ENCODE measurements at places on chromosomes 7 and 10.

DNA sequence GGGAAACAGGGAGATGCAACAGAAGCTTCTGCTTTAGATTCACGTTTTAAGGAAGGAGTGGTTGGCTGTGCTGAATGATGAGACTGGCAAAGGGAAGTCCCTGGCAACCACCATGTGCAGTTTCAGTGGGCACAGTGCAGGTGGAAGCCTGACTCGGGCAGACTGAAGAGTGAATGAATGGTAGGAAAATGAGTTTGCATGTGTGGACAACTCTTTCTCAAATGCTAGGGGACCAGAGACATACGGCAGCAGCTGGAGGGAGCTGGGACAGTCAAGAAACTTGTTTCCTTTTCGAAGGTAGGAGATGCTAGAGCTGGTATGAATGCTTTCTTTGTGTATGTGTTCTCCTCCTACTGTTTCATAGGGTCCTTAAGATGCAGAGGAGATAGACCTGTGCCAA, 29.0 kb downstream of the PODXL start:
- no peak for DNase-seq

GRCh38 chr10:59037018-59037389, 139.4 kb upstream of the PHYHIPL start:
- no peak for DNase-seq

GRCh38 chr7:29881724-29882123, 75.4 kb downstream of the WIPF3 start:
- no peak for DNase-seq

GRCh38 chr7:37312608-37313007, 136.1 kb downstream of the ELMO1 start:
- no peak for DNase-seq

- no peak for DNase-seq
Observed at GRCh38 chr10:53487019-53487983, 714.7 kb upstream of the MBL2 start.

GRCh38 chr7:144487901-144488300, 84.4 kb upstream of the NOBOX start:
- DNase-seq, result no peak

- DNase-seq, result peak; percentile 22
Observed at GRCh38 chr7:80942261-80943041, 23.6 kb upstream of the SEMA3C start.

- DNase-seq, result no peak
Observed at GRCh38 chr7:41774966-41775365, 72.1 kb upstream of the INHBA start.

- no peak for DNase-seq
Observed at GRCh38 chr10:71825217-71825616, 25.8 kb downstream of the PSAP start.

DNA sequence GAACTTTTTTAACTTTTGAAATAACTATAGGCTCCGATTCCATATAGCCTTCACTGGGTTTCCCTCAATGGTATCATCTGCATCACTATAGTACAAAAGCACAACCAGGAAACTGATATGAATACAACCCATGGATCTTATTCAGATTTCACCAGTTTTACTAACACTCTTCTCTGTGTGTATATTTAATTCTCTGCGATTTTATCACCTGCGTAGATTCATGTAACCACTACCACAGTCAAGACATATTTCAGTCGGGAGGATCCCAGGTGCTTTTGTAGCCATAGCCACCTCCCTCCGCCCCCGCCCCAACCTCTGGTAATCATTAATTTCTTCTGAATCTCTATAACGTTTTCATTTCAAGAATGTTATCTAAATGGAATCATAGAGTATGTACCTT, 82.8 kb upstream of the C7orf33 start:
- no peak for DNase-seq

DNA sequence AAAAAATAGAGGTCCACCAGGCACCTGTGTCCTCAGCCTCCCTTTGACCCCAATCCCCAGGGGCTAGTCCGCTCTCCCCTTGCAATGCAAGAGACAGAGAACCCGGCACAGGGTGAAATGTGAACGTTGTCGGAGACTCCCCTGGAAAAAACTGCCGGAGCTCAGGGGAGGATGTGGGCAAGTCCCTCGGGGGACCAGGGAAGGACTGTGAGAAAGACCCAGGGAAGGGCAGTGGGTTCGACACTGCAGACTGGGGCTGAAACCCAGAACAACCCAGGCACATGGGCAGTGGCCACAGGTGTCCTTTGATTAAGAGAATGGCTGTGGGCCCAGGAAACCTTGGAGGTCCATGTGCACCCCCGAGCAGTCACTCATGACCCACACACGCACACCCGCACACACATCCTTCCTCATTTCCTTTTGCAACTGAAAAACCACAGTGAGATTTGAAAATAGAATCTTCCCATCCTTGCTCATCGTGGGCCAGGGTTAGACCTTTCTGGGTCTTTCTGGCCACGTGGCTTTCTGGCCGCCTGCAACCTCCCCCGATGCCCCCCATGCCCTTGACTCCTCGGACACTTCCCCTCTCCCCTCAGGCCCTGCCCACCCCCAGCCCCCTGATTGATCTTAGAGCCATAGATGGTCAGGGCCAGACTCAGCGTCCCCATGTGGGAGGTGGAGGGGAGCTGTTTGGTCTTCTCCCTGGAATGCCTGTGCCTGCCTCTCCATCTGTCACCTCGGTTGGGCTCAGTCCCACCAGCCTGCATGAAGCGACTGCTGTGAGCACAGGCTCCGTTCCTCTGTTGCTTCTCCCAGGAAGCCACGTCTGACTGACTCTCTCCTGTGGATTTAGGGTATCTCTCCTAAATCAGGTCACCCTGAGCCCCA, 7.9 kb downstream of the LAT2 start:
- no peak for DNase-seq

DNA sequence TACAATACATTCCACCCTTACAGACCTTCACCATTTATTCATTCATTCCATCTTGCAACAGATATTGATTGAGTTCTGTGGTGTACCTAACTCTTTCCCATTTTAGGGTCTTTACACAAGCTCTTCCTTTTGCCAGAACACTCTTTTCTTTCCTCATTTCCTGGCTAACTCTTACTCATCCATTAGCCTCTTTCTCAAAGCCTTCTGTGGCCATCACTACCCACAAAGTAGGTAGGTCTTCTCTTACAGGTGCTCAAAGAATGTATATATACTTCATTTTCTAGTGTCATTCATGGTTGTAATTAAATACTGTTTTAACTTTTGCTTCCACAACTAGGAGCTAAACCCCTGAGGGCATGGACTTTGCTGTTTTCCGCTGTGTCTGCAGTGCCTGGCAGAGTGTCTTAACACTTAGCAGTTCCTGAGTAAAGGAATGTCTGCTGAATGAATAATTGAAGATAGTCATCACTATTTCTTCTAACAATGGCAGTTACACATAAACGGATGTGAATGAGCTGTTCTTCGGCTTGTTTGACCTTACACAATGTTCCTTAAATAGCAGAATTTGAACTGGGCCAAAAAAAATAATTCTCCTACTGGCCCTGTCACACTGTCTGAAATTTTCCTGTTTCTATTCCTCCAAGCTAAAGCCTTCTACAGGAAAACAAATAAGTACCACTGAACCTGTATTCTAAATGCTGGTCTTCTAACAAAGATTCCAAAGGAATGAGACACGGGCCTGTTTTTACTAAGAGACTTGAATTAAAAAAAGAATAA, 15.1 kb downstream of the BCAP29 start:
- no peak for DNase-seq

- no peak for DNase-seq
Observed at GRCh38 chr10:95437669-95438068, 123.5 kb downstream of the SORBS1 start.
